ENCODE measurements at places on chromosomes 6 and 20.
A peak's percentile ranks its signal among the peaks of the same experiment; 100 is the strongest.

- no peak for DNase-seq
These were observed 133.6 kb downstream of the LMBRD1 start for GRCh38 chr6:69663215-69663614.

- no peak for DNase-seq
These were observed 89.8 kb upstream of the DST start for GRCh38 chr6:56732517-56732916.

DNA sequence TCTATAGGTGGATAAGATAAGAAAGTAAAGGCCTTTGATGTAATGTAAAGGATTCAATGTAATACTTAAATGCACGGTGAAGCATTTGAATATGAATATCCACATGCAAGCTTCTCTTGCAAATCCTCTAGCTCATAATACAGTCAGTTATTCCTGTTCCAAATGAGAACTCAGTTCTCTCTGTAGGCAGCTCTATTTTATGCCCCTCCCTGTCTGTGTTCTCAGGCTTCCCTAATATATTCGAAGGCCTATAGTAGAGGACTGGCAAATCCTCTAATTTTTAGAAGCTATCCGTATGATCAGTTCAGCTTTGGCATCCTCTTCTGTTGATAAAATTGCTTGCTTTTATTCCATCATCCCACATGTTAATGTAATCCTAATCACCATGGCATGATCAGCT, 200.2 kb downstream of the UBE3D start:
- DNase-seq: no peak

GRCh38 chr6:168021581-168021980, 24.1 kb downstream of the KIF25 start:
- DNase-seq: no peak

- no peak for DNase-seq
These were observed 138.0 kb downstream of the SOX4 start for GRCh38 chr6:21731411-21732031.

DNA sequence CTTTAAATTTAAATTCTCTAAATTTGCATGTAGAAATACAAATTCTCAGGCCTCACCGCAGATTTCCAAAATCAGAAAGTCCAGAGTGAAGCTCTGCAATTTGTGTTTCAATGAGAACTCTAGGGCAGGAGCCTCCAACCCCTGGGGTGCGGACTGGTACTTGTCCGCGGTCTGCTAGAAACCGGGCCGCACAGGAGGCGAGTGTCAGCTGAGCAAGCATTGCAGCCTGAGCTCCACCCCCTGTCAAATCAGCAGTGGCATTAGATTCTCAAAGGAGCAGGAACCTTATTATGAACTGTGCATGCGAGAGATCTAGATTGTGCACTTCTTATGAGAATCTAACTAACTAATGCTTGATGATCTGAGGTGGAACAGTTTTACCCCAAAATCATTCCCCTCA, 203.0 kb upstream of the PCSK2 start:
- no peak for DNase-seq

- DNase-seq: no peak
These were observed 38.4 kb upstream of the OCSTAMP start for GRCh38 chr20:46588532-46589511.

DNA sequence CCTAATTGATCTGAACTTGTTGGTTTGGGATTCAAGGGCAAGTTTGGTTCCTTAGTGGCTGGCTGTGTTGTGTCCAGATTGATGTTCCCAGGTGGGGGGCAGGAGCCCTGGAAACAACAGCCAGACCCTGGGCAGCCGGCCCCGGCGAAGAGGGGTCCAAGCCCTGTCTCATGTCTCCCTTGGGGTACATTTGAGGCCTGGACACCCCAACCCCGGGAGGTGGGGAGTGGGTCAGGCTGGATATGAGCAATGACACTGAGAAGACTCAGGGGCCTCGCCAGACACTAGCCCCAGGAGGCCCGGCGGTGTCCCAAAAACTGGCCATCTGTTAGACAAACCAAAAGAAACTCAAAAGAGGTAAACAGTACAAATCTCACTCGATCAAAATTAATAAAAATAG, 79.6 kb downstream of the YTHDF1 start:
- no peak for DNase-seq

GRCh38 chr6:38517005-38517404, 122.7 kb downstream of the BTBD9 start:
- no peak for DNase-seq

DNA sequence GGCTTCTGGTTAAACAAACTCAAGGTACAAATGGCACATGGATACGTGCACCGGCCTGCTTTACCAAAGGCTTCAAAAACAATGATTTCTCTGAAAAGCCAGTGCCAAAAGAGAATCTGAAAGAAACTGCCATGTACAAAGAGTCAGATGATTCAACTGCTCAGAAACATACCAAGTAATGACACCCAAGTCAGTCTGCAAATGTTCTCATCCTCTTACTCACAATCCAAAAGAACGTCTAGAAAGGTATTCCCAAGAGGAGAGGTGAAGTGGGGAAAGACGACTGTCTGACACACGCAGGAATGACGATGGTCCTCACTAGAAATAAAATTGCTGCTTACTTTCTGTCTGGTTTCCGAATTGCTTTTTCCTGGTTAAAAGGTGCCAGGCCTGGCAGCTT, 52.9 kb downstream of the NFATC2 start:
- DNase-seq: no peak

DNA sequence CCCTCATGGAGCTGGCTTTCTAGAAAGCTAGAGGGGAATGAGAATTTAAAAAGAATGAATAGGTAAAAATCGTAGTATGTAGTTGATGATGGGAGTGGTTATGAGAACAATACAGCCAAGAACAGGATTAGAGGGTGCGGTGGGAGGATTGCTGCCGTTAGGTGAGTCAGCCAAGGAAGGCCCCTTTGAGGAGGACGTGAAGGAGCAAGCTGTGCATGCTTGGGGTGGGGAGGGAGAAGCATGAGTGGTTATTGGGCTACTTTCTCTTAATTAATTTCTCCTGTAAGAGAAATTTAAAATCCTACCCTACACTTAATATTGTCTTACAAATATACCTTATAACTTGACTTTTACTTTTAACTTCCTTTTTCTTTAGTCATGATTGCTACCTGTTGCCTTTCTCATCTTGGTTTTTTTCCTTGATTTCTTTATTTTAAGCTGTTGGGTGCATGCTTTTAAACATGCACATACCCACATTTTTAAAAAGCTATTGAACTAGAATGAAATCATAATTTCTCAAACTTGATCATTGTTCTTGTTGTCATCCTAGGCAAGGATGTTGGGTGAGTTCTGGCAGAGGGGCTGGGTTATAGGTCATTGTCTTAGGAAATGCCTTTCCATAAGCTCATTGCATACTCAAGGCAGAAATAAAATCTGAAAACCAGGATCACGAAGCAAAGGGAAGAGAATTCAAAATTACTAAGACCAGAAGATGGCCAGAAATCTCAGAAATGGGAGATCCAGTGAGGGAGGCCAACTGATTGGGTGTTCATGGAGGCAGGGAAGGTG, 114.5 kb downstream of the TCP11 start:
- DNase-seq: no peak

- DNase-seq: no peak
These were observed 447.3 kb downstream of the MAFB start for GRCh38 chr20:40241596-40242343.

DNA sequence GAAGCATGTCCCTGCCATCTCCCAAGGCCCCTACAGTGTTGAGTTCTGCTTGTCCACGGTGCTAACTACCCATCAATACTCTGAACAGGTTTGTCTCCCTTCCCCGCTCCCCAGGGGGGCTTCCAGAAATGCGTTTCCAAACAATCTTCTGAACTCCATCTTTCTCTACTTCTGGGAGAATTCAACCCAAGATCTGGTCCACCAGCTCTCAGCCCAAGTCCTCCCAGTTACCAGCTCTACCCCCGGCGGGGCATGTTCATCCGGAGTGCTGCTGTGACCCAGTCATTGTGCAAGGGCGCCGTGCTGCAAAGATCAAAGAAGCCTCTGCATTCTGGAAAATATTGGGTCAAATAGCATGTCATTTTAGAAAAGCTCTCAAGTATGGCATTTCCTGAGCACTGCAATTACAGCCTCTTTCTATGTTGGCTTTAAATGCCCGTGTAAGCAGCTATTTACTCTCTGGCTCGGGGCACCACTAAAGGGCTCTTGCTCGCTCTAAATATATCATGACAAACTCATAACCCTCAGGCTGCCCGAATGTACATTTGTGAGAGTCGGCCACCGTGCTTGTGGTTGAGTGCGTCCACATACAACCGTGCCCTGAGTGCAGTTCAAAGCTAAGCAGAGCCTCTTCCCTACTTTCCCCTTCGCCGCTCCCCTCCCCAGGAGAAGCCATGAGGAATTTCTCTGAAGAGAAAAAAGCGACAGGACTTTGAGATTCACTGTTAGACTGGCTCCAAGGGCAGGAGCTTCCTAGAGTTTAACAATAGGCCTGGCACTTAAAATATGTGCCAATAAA, 71.6 kb downstream of the BANF2 start:
- no peak for DNase-seq

GRCh38 chr20:41837669-41838224, 219.6 kb upstream of the CHD6 start:
- no peak for DNase-seq

DNA sequence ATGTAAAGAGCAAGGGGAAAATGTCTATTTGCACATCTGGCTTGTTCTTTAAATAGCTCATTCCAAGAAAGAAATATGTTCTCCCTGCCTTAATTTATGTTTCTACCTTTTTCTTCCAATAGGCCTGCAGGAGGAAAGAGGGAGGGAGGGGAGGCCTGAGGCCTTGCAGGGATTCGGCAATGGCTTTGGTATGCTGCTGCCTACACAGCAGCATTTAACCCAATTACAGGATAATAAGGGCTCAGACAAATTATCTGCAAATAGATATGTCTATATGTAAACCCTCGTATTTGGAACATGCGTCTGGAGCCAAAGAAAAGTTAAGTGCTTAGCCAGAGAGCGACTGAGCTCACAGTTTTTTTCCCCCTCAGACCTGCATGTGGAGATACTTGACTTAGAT, 277.2 kb downstream of the CDC5L start:
- no peak for DNase-seq

GRCh38 chr20:8718279-8718678, 350.6 kb upstream of the PLCB4 start:
- DNase-seq: no peak

DNA sequence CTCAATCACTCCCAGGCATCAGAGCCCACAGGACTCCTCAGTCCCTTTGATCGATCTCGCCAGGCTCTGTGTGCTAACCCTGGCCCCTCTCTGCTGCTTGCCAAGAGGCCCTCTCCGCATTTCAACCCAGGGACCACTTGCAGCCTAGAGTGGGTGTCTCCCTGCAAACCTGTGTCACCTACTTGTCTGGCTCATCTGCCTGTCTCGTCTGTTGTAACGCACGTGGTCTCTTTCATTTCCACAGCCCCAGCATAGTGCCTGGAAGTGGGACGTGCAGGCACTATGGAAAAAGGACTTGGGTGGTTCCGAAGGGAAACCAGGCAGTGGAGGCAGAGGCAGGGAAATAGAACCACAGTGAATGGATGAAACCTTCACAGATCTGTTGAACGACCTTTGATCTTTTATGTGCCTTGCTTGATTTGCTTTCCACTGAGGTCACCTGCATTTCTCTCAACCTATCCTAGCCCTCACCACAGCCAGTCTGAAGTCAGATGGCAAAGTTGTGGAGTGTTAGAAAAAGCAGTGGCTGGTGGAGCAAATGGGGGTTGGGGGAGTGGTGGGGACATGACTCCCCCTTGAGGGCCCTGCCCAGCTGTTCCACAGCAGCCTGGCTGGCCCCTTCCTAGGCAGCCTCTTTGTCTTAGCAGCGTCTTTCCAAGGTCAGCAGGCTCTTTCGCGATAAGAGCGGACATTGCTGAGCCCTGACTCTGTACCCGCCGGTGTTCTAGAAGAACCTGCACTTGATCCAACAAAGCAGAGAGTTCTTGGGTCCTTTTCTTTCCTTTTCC, 55.8 kb upstream of the TAGAP start:
- DNase-seq: no peak

DNA sequence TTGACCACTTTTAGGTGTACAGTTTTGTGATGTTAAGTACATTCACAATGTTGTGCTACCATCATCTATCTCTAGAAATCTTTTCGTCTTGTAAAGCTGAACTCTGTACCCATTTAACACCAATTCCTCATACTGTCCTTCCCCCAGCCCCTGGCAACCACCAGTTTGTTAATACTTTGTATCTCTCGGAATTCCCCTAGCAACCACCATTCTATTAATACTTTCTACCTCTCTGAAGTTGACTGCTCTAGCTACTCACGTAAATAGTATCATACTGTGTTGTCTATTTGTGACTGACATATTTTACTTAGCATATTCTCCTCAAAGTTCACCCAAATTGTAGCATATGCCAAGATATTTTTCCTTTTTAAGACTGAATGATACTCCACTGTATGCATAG, 82.3 kb upstream of the CLDN20 start:
- no peak for DNase-seq

DNA sequence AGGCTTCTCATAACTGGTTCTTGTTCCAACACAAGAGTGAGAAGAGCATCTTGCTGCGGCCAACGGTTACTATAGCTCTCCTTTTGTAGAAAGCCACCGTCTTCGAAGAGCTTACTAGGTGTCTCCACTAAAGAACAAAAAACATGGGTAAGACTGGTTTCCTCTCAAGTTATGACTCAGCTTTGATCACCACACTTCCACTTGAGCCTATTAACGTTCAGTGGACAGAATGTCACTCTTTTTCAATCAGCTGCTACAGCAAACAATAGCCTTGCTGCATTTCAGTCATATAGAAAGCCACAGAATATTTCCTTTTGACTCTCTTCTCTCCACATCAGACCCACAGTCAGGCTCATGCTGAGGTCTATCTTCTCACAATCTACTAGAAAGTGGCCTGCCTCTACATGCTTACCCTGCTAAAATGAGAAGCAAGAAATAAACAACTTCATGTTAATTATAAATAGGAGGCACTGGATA, 243.5 kb upstream of the PREP start:
- DNase-seq: peak; percentile 37

DNA sequence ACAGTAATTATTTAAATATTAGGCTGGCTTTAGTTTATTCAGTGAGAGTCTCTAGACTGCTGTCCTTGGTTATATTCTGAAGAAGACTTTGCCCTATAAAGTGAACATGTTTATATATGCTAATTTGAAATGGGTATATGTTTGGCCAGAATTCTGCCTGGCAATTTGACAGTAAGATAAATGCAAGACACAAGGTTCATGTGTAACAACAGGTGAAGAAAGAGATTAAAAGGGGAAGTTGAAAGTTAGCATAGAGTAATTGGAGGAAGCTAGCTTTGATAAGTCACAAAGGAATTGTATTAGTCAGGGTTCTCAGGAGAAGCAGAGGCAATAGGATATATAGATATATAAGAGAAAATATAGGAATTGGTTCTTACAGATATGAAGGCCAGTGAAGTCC, 191.4 kb downstream of the CENPW start:
- DNase-seq: no peak

- DNase-seq: no peak
These were observed 24.0 kb downstream of the RRBP1 start for GRCh38 chr20:17657898-17658647.
